Right ventricle myocardium superior (tissue), 1 donor: ENCODE measurements at places on chromosomes 3 and 15.

DNA sequence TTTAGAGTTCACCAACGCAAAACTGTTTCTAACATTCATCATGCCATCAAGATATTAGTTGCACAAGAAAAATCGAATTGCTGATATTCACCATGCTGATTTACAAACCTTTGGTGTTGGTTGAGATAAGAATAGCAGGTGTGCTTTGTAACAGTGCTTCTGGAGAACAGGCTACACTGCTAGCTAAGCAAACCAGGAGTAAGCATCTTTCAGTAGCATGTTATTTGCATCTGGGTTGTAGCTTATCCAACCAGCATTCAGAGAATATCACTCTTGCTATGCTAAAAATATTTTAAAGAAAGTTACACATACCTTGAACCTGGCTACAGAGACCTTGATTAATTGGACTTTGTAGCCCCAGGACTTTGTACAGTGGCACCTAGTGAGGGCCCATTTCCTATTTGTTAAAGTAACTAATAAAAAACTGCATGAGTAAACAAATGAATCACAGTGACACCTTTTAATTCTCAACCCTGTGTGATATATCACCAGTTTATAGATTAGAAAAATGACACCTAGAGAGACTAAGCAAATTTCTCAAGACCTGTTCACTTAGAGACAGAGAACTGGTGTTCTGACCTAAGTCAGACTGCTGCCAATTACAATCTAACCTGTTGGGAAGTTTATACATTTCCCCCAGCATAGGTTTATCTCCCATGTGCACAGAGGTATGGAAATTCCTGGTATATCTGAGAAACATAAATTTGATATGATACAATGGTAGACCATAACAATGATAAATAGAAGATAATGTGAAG, 435.5 kb upstream of the TGFBR2 start:
- no peak for DNase-seq

DNA sequence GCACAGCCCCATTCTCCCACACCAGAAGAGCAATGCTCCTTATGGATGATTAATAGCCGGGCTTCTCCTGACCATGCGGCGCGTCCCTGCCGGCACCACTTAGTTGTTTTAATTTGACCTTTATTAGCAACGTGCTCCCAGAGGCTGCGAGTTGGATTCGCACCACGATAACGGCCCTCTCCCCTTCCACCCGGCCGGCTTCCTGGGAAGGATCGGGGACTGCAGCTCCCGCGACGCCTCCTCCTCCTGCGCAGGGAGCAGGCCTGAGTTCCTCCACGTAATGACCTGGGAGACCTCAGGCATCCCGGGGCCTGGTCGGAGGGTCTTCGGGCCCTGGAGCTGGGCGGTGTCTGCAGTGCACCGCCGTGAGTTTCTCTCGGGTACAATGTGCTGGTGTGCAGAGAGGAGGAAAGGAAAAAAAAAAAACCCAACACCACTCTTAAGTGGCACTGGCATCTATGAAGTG, 243.3 kb upstream of the TOPAZ1 start:
- DNase-seq, result no peak

DNA sequence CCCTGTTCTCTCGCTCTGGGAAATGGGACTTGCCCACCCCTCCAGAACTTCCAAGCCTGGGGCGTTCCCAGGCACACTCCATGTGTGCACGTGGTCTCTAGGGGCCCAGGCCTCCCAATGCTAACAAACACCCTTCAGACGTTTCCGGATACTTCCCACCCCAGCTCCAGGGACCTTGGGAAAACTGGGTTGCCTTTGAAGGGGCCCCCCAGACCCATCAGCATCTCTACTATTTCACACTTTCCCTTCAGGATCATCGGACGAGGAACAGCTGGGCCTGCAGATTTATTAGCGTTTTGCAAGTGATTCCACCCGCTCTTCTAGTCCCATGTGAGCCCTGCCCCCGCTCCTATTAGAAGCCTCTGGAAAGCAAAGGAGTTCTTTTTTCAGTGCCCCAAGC, 63.2 kb downstream of the MAGEF1 start:
- DNase-seq, result no peak

DNA sequence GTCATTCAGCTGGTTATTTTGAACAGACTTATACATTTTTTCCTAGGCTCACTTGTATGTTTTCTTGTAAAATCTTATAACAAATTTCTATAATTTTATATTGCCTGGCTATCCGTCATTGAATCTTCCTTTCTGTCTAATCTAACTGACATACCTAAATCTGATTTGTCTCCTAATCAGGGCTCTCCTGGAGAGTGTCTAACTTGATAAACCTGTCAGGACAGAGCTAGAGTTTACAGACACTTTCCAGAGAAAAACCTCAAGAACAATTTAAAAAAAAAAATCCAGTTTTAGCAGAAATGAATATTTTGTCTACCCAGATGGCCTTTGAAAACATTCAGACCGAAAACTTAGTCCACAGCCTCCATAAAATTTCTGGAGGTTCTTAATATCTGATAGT, 1305.8 kb downstream of the ROBO1 start:
- no peak for DNase-seq

- no peak for DNase-seq
These were observed 63.4 kb upstream of the VEPH1 start for GRCh38 chr3:157566596-157566995.

DNA sequence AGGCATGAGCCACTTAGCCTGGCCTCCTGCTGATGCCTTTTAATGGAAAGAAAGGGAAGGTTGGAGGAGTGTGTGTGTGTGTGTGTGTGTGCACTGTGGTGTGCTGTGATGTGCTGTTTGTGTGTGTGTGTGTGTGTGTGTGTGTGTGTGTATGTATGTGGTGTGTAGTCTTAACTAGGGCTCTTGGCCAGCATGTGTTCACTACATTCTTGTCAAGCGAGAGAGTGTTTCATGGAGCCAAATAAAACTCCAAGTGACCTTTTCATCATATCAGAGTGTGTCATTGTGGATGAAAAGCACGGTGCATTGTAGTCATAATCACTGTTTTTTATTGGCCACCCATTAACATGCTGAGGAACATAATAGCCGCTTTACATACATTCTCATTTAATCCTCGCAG, 30.8 kb upstream of the BHLHE40 start:
- DNase-seq, result no peak

GRCh38 chr3:108518895-108519294, 8.5 kb upstream of the MYH15 start:
- no peak for DNase-seq

DNA sequence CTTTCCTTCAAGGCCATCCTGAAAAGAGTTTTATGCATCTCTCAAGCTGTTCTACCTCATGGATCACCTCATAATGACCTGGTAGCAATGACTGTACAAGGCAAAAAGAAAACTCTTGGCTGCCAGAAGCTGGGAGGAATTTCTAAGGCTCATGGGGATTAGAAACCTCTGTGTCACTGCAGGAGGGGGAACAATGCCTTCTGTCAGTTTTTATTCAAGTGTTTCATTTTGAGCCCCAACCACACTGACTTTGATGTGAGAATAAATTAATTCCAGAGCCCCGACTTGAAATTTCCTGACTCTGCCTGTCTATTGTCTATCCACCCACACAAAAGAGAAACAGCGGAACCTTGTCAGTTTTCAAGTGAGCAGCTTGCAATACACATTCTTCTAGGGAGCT, 58.7 kb upstream of the MRPL3 start:
- no peak for DNase-seq

DNA sequence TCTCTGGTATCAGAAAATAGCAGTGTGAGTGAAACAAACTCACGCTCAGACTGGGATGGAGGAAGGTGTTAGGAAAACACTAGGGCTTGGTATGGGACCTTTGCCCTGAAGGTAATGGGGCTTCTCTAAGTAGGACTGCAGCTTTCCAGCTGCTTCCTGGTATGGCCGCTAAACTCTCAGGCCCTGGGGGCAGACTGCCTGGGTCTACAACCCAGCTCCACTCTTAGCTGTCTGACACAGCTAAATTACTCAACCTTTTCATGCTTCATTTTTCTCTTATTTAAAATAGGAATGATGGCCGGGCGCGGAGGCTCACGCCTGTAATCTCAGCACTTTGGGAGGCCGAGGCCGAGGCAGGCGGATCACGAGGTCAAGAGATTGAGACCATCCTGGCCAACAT, 5.2 kb upstream of the YEATS2 start:
- DNase-seq, result no peak

DNA sequence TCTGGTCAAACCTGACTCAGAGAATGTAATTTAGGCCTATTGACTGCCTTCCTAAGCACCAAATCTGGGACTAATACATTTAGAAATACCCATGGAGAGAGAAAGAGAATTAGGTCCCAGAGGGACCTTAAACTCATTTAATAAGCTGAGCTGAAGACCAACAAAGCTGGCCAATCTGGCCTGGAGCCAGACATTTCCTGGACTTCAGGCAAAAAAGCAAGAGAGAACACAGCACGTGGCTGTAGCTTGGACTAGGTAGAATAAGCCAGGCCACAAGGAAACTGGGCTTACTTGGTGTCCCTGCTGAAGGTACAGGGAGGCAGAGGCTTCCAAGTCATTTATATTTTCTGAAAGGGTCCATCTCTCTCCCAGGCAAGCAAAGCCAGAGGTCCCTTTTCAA, 88.1 kb downstream of the RTP4 start:
- DNase-seq, result peak; percentile 74

DNA sequence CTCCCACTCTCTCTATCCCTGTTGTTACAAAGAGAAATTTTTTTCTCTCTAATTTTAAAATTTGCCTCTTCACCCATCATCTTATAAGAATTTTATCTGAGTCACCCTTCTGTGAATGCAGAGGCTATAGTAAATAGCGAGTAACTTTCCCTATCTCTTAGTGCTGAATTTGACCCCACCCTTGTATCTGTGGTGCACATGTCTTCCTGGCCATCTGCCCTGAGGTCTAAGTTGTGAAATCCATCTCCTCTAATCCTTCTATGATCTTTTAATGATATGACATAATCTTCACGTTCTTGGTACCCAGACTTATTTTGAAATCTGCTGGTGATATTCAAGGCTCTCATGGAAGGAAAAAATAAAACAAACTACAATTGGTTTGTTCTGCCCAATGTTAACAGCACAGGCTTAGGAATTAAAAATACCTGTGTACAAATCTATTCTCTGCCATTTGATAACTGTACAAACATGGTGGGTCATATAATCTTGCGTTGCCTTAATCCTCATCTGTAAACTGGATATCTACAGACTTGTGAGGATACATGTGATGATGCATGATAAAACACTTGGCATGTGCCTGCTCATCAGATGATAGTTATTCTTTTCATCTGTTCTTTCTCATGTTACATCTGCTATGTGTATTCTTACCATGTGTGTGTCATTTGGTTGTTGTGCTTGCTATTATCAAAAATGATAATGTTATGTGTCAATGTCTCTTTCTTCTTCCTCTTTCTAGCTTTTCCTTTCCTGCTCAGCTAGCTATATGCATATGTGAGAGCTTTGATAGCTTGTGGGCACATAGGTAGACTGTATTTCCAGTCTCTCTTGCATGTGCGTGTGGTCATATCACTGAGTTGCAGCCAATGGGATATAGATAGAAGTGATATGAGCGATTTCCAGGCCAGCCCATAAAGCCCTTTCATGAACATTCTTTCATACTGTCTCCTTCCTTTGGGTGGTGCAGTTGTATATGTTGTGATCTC, 13.7 kb upstream of the CCR3 start:
- no peak for DNase-seq

DNA sequence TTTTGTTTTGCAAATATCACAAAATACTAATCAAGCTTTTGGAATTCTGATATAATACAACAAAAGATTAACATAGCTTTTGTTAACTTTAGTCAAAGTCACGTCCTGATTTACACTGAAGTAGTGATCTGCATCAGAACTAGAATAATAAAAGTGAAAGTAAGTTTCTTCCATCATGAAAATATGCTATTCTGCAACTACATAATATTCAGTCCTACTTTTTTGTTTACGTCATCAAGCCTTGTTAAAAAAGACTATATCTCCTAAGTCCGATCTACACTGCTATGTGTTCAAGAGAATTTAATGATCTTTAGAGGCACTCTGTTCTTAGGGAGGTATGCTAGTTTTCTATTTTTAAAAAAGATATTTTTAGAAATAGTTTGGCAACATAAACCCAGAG, 330.1 kb downstream of the ARPP21 start:
- no peak for DNase-seq

DNA sequence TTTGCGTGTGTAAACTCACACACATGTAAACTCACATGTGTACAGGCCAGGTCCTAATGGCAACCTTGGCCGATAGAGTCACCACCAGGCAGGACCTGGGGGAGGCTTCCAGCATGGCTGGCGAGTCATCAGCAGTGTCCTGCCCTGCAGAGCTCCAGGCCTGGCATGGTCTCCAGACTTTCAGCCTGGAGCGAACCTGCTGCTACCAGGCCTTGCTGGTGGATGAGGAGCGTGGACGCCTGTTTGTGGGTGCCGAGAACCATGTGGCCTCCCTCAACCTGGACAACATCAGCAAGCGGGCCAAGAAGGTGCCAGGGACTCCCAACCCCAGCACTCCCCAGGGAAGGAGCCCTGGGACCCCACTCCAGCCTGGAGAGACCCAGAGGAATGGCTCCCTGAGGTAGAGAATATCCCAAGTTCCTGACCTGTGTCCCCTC, 1.0 kb downstream of the SEMA3B start:
- DNase-seq, result no peak

DNA sequence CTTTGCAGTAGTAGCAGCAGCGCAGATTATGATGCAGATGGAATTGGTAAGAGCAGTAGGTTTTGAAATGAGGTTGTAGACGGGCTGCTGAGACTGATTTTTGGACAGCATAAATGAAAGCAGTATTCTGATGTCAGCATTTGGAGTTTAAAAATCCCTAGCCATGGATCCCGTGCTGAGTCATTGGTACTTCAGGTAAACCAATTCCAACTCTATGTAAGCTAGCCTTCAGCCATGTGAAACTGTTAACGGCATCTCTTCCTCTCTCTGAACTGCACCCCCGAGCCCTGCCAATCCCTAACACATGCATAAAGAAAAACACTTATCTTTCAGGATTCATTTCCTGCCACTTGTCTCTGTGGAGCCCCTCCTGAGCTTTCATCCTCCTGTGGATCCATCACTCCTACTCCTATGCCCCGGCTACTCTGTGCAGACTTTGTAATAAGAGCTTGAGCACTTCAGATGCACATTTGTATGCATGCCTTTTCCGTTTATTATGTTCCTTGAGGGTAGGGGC, 119.0 kb downstream of the AKAP13 start:
- DNase-seq, result no peak

DNA sequence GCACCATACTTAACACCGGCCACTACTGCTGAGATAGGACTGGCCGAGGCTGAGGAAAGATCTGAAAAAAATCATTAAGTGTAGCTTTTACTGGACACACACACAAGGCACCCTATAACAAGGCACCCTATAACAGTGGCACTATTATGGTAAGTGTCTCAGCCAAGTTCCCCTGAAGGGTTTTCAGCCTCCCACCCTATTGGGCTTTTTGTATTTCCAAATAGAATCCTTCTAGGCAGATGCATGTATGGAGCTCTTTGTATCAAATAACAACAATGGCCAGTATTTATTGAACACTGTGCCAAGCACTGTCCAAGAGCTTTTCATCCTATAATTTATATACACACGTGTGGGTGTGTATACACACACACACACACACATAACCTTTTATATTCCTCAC, 6.7 kb upstream of the DNAJA4 start:
- DNase-seq, result no peak

- DNase-seq, result peak; percentile 52
These were observed 26.7 kb downstream of the SMAD3 start for GRCh38 chr15:67091980-67092677.
